ENCODE measurements at places on chromosomes 3 and 15. TPM values are rescaled to one million over a fixed set of nuclear protein-coding genes. Genes with fewer than 3 reads are reported as not detected.
A peak's percentile ranks its signal among the peaks of the same experiment; 100 is the strongest.

Gene RABL3
- 18.0 TPM for total RNA-seq

DNA sequence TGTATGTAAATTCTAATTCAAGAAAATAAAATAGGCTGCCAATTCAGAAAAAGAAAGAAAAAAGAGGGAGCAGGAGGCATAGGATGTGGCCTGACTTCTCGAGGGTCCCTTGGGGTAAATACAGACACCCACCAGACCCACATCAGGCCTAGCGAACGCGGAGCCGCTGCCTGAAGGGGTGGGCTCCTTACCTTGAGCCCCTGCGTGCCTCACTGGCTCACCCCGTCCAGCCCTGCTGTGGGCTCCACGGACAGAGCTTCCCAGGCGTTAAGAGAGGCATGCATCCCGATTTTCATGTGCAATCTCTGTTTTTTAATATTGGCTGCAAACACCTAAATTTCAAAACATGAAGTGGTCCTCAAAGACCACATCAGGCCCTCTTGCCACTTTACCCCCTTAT, 257.8 kb downstream of the PLCL2 start:
- no peak for DNase-seq
- H3K27ac ChIP-seq = no peak overlapping the region
- H3K4me1 ChIP-seq = no peaks in the 10 kb centered on the region
- H3K36me3 ChIP-seq = no peaks in the 10 kb centered on the region

Gene ZNF501
- 3.2 TPM for total RNA-seq

- H3K27ac ChIP-seq = no peak overlapping the region
- no peaks in the 10 kb centered on the region for H3K36me3 ChIP-seq
- DNase-seq = no peak
- H3K4me1 ChIP-seq = no peaks in the 10 kb centered on the region
- no peak overlapping the region for H3K4me3 ChIP-seq
- H3K27me3 ChIP-seq = no peaks in the 10 kb centered on the region
Measured at GRCh38 chr3:134974624-134975023, 179.6 kb downstream of the EPHB1 start.

GRCh38 chr3:16253601-16254000, 11.1 kb downstream of the DPH3 start:
- H3K4me3 ChIP-seq = no peak overlapping the region
- peaks cover 15% of the 10 kb centered on the region for H3K4me1 ChIP-seq
- no peaks in the 10 kb centered on the region for H3K27me3 ChIP-seq

DNA sequence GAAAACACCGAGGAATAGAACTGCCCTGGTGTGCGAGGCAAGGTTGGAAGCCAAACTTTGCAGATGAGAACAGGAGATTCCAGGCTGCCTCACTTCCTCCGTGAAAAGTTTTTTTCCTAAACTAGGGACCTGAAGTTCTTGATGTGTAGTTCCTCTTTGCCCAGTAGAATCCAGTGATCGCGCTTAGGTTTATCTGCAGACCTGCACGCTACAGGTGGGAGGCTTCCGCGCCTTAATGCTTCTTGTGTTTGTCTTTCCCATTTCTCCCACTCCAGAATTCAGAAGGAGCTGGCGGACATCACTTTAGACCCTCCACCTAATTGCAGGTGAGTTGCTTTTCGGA, 5.4 kb downstream of the UBE2E1 start:
- no peak for DNase-seq
- H3K27ac ChIP-seq = peak overlapping the region; percentile 86
- H3K36me3 ChIP-seq = no peaks in the 10 kb centered on the region
- H3K27me3 ChIP-seq = no peaks in the 10 kb centered on the region
- peaks cover 71% of the 10 kb centered on the region for H3K4me1 ChIP-seq

DNA sequence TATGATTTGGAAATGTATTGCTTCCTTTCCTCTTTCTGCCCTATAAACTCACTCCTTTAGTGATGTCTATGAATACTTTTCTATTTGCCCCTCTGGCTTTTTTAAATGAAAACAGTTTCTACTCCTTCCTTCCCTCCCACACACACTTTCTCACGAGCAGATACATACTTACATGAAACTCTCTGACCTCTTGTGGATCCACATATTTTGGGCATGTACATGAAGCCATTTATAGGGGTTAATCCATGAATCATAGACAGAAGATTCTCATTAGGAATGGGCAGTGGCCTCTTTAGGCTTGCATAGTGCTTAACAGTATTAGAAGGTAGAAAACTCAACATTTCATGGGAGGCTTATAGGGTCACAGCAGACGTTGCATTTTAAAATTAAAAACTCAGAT, 24.8 kb downstream of the ANAPC13 start:
- no peak overlapping the region for H3K4me3 ChIP-seq
- DNase-seq = no peak
- peaks cover 35% of the 10 kb centered on the region for H3K4me1 ChIP-seq

- H3K27me3 ChIP-seq = no peaks in the 10 kb centered on the region
- H3K27ac ChIP-seq = no peak overlapping the region
- H3K36me3 ChIP-seq = peaks cover 70% of the 10 kb centered on the region
- no peaks in the 10 kb centered on the region for H3K4me1 ChIP-seq
Measured at GRCh38 chr15:56653787-56654186, 79.5 kb downstream of the ZNF280D start.

DNA sequence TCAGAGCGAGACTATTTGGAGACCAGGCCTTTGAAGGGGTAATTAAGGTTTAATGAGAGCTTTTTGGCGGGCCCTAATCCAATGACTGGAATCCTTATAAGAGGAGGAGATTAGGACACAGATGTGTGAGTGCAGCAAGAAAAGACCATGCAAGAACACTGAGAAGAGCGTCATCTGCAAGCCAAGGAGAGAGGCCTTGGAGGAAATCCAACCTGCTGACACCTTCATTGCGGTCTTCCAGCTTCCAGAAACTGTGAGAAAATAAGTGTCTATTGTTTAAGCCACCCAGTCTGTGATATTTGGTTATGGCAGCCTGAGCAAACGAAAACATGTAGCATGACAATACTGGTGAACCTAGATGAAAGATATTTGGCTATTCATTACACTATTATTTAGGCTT, 23.0 kb upstream of the MUSTN1 start:
- H3K4me3 ChIP-seq = no peak overlapping the region
- DNase-seq = no peak
- no peaks in the 10 kb centered on the region for H3K36me3 ChIP-seq
- H3K27ac ChIP-seq = no peak overlapping the region

DNA sequence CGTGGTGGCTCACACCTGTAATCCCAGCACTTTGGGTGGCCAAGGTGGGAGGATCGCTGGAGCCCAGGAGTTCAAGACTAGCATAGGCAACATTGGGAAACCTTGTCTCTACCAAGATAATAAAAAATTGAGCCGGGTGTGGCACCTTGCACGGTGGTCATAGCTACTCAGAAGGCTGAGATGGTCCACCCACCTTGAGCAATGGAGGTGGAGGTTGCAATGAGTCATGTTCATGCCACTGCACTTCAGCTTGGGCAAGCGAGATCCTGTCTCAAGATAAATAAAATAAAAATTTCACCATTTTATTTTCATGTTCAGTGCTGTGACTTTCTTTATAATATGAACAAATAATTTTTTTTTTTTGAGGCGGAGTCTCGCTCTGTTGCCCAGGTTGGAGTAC, 12.5 kb downstream of the MAPK6 start:
- no peaks in the 10 kb centered on the region for H3K27me3 ChIP-seq
- DNase-seq = no peak
- no peak overlapping the region for H3K27ac ChIP-seq
- H3K36me3 ChIP-seq = no peaks in the 10 kb centered on the region
- H3K4me1 ChIP-seq = peaks cover 16% of the 10 kb centered on the region

Gene KNL1
- 2.6 TPM for total RNA-seq

DNA sequence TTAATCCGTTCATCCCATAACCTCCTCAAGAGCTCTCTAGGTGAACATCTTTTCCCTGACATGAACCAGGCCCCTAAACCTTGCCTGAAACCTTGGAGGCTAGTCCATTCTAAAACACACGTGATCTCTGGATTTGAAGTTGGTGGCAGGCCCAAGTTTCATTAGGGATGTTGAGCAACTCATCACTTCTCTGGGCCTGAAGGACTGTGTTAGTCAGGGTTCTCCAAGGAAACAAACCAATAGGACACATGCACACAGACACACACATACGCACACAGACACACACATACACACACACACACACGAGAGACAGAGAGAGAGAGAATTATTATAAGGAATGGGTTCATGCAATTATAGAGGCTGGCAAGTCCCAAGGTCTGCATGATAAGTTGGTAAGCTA, 31.9 kb downstream of the ACAN start:
- no peak overlapping the region for H3K27ac ChIP-seq
- H3K36me3 ChIP-seq = no peaks in the 10 kb centered on the region
- H3K4me1 ChIP-seq = no peaks in the 10 kb centered on the region
- no peak overlapping the region for H3K4me3 ChIP-seq

Gene GOLGA8K
- 0.53 TPM for total RNA-seq

- DNase-seq = no peak
- no peak overlapping the region for H3K4me3 ChIP-seq
- no peak overlapping the region for H3K27ac ChIP-seq
- no peaks in the 10 kb centered on the region for H3K27me3 ChIP-seq
Measured at GRCh38 chr3:170480111-170480510, 61.4 kb downstream of the CLDN11 start.

GRCh38 chr3:101963902-101964362, 114.6 kb downstream of the NFKBIZ start:
- H3K36me3 ChIP-seq = no peaks in the 10 kb centered on the region
- no peak for DNase-seq
- no peaks in the 10 kb centered on the region for H3K27me3 ChIP-seq
- no peak overlapping the region for H3K4me3 ChIP-seq

Gene GRAMD2A
- total RNA-seq = not detected

- no peak for DNase-seq
- H3K27me3 ChIP-seq = no peaks in the 10 kb centered on the region
- H3K4me1 ChIP-seq = peaks cover 2% of the 10 kb centered on the region
- H3K27ac ChIP-seq = peak overlapping the region; percentile 52
- no peaks in the 10 kb centered on the region for H3K36me3 ChIP-seq
- no peak overlapping the region for H3K4me3 ChIP-seq
Measured at GRCh38 chr3:152314677-152315353, 46.1 kb downstream of the MBNL1 start.

- H3K27ac ChIP-seq = peak overlapping the region; percentile 41
- no peaks in the 10 kb centered on the region for H3K36me3 ChIP-seq
- peaks cover 23% of the 10 kb centered on the region for H3K4me1 ChIP-seq
- H3K4me3 ChIP-seq = no peak overlapping the region
Measured at GRCh38 chr15:93488296-93488713, 399.3 kb upstream of the RGMA start.

- H3K27me3 ChIP-seq = no peaks in the 10 kb centered on the region
- H3K4me1 ChIP-seq = no peaks in the 10 kb centered on the region
- no peak overlapping the region for H3K4me3 ChIP-seq
- DNase-seq = no peak
- no peaks in the 10 kb centered on the region for H3K36me3 ChIP-seq
- H3K27ac ChIP-seq = no peak overlapping the region
Measured at GRCh38 chr15:36365963-36366362, 213.5 kb upstream of the CDIN1 start.

- no peaks in the 10 kb centered on the region for H3K36me3 ChIP-seq
- DNase-seq = no peak
- H3K4me1 ChIP-seq = no peaks in the 10 kb centered on the region
- no peak overlapping the region for H3K4me3 ChIP-seq
Measured at GRCh38 chr3:100972301-100972844, 20.8 kb downstream of the ABI3BP start.

DNA sequence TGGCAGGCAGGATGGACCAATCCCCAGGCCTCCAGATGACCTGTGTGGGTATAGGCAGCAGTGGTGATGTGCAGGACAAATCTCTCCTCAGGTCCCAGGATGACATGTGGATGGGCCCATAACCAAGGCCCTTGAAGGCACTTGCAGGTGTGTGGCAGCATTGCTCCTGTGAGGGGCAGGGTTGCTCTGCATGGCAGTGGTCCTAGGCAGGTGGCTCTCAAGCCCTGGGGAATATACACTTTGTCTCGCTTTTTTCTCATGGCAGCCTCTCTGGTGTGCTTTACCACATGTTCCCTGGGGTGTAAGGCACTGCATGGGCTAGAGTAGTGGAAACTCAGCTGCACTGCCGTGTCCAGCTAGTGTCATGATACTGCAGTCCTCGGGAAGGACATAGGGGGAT, 503.6 kb downstream of the UNC13C start:
- no peaks in the 10 kb centered on the region for H3K36me3 ChIP-seq
- no peaks in the 10 kb centered on the region for H3K4me1 ChIP-seq
- H3K27me3 ChIP-seq = no peaks in the 10 kb centered on the region
- no peak overlapping the region for H3K4me3 ChIP-seq

GRCh38 chr3:45583021-45583851, 11.3 kb upstream of the LIMD1 start:
- no peaks in the 10 kb centered on the region for H3K27me3 ChIP-seq
- no peaks in the 10 kb centered on the region for H3K36me3 ChIP-seq
- DNase-seq = peak; percentile 77
- peaks cover 19% of the 10 kb centered on the region for H3K4me1 ChIP-seq

DNA sequence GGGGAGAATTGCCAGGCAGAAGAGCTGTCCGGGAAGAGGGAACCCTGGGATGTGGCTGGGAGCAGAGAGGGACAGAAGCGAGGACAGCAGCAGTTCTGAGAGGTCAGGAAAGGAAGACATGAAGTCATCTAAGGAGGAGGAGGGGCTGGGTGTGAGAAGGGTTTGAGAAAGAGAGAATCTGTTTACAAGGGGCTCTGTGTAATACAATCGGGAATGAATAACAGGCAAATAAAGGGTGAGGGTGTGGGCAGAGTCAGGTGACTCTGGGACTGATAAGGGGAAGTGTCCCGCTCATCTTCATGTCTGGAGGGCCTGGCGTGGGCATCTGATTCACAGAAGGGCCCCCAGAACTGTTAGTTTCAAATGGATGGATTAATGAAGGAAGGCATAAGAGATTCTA, 191.3 kb downstream of the XXYLT1 start:
- no peak for DNase-seq
- no peak overlapping the region for H3K4me3 ChIP-seq
- no peaks in the 10 kb centered on the region for H3K27me3 ChIP-seq
- H3K36me3 ChIP-seq = no peaks in the 10 kb centered on the region
- peaks cover 46% of the 10 kb centered on the region for H3K4me1 ChIP-seq
- no peak overlapping the region for H3K27ac ChIP-seq

DNA sequence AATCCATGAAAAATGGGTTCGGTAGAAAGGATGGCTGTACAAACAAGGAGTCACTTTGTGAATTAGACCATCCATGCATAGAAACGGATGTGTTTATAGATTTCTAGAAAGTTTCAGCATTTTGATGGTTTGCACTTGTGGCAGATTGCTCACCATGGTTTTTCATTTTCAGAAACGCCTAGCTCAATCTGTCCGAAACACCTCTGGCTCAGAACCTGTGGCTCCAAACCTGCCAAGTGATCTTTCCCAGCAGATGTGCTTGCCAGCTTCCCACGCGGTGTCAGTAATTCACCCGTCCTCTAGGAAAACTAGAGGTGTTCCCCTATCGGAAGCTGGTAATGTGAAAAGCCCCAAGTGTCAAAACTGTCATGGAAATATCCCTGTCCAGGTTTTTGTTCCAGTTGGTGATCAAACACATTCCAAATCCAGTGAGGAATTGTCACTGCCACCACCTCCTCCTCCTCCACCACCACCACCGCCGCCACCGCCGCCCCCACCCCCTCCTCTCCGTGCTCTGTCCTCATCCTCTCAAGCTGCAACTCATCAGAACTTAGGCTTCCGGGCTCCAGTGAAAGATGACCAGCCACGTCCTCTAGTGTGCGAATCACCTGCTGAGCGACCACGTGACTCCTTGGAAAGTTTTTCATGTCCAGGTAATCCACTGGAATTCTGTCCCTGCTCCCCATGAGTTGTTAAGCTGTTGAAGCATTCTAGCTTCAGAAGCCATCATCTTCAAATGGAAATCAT, 21.2 kb downstream of the WHAMM start:
- H3K27ac ChIP-seq = no peak overlapping the region
- peaks cover 100% of the 10 kb centered on the region for H3K36me3 ChIP-seq
- no peaks in the 10 kb centered on the region for H3K27me3 ChIP-seq
- no peak overlapping the region for H3K4me3 ChIP-seq
- no peaks in the 10 kb centered on the region for H3K4me1 ChIP-seq

GRCh38 chr3:194343561-194343893, 7.6 kb downstream of the CPN2 start:
- H3K4me1 ChIP-seq = peaks cover 5% of the 10 kb centered on the region
- no peak overlapping the region for H3K4me3 ChIP-seq
- no peaks in the 10 kb centered on the region for H3K36me3 ChIP-seq
- peaks cover 6% of the 10 kb centered on the region for H3K27me3 ChIP-seq
- no peak for DNase-seq

Measured in heart right ventricle (tissue), 16 donors.